Activated CD8-positive, alpha-beta T cell treated with anti-CD3 and anti-CD28 coated beads for 36 hours (primary cell): ENCODE measurements at places on chromosomes 13 and 19. TPM values are rescaled to one million over a fixed set of nuclear protein-coding genes. Genes with fewer than 3 reads are reported as not detected.
A peak's percentile ranks its signal among the peaks of the same experiment; 100 is the strongest.

TUBA3C gene
- not detected for total RNA-seq

- no peak for DNase-seq
- peaks cover 24% of the 10 kb centered on the region for H3K36me3 ChIP-seq
- peaks cover 63% of the 10 kb centered on the region for H3K4me1 ChIP-seq
- H3K27ac ChIP-seq, result no peak overlapping the region
- no peak overlapping the region for H3K4me3 ChIP-seq
- H3K27me3 ChIP-seq, result no peaks in the 10 kb centered on the region
These were observed 30.9 kb downstream of the ACTN4 start for GRCh38 chr19:38678217-38678890.

- peaks cover 23% of the 10 kb centered on the region for H3K4me1 ChIP-seq
- H3K36me3 ChIP-seq, result peaks cover 28% of the 10 kb centered on the region
- peak; percentile 32 for DNase-seq
- H3K4me3 ChIP-seq, result no peak overlapping the region
These were observed 2.5 kb upstream of the GARIN5A start for GRCh38 chr19:50478901-50479715.

GRCh38 chr13:94236872-94237271 lies 242.6 kb downstream of the DCT start:
- H3K27me3 ChIP-seq, result no peaks in the 10 kb centered on the region
- H3K27ac ChIP-seq, result no peak overlapping the region
- no peaks in the 10 kb centered on the region for H3K36me3 ChIP-seq
- DNase-seq, result peak; percentile 15

DNA sequence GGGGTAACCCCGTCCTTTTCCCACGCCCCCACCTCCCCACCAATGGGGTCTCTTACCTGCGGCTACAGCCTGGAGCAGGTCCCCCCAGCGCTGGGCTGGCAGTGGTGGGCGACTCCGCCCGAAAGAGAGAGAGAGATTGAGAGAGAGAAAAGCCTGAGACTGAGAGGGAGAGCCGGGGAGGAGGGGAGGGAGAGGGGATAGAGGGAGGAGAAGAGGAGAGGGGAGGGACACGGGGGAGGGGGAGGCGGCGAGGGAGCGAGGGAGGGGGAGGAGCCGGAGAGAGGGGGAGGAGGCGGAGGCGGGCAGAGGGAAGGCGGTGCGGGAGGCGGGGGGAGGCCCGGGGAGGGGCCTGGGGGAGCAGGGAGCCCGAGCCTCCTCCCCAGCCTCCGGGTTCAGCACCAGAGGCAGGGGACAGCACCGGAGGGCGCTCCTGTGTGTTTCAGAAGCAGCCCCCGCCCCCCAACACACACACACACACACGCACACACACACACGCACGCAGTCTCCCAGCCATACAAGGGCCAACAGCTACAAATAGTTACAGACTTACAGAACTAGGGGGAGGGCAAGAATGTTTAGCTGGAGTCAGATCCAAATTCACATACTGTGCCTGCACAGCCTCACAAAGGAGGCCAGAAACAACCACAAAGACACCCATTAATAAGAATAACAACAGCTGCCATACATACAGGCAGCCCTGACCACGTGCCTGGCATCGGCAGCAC lies at the start of gene SLC8A2:
TSS of gene SLC8A2 (minus strand) at position 161 of the 725 bp plus-strand sequence. CDS start 5,490 bp downstream, outside the sequence.
- no peak within 1 kb of the TSS for H3K4me3 ChIP-seq
- H3K36me3 ChIP-seq, result peaks cover 1% of the 10 kb centered on the region
- DNase-seq, result peak; percentile 76
- peaks cover 11% of the 10 kb centered on the region for H3K4me1 ChIP-seq
